ENCODE measurements at places on chromosomes 12 and 14. TPM values are rescaled to one million over a fixed set of nuclear protein-coding genes. Genes with fewer than 3 reads are reported as not detected.

GRCh38 chr14:102900631-102901571, 21.6 kb upstream of the AMN start:
- DNase-seq = no peak

DNA sequence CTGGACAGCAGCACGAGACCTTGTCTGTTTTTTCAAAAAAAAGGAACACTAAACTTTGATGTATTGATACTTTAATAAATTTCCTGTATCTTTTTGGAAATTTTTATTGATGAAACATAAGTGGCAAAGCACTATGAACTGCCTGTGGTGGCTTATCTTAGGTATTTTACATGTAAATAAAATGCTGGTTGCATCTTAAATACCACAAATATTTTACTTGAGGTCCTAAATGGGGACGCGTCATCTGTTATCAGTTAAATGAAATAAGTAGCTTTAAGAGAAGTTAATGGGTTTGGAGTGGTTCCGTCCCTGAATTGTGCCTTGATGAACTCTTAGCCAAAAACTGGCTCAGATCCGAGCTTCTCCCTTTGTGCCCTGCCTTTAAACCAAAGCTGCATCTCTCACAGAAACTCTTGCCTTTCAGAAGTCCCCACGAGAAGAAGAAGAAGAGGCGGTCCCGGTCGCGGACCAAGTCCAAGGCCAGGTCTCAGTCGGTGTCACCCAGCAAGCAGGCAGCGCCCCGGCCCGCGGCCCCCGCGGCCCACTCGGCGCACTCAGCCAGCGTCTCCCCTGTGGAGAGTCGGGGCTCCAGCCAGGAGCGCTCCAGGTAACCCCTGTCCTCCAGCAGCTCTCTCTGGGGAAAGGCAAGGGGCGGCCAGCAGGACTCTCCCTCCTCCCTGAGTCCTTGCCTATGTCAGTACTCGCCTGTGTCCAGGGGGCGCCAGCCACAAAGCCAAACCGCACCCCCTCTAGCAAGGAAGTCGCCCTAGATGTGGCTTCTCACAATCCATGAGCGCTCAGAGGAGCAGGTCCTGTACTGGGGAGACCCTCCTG, 31.2 kb upstream of the MMP17 start:
- DNase-seq = no peak

PIANP gene
- total RNA-seq = 0.44 TPM

DNA sequence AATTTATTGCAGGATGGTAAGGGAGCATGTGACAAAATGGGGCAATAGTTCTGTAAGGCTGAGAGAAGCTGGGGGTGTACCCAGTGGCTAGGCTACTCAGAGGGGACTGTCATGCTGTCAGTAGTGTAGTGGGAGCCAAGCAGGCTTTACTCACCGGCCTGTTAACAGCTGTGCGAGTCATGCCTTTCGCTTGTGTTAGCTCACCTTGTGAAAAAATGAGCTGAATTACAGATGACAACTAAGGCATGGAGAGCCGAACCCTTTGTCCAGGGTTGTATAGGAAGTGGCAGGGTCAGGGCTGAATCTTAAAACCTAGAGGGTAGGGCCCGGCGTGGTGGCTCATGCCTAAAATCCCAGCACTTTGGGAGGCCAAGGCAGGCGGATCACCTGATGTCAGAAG, 37.9 kb downstream of the SH2B3 start:
- peak; percentile 79 for DNase-seq

DNA sequence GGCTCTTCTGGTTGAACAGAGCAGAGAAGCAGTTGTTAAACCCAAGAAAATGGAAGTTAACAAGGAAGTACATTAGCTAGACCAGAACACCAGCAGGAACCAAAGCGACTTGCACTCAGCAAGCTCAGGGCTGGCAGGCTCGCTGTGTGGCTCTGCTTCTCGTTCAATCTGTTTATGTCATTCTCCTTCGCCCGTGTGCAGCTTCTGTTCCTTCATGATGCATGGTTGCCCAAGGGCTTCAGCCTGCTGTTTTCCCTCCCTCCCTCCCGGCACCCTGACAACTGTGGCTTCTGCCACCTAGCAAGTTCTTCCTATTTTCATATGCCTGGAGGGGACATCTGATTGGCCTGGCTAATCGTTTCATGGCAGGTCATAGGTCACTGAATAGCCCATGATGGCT, 25.3 kb downstream of the PIGH start:
- no peak for DNase-seq

DNA sequence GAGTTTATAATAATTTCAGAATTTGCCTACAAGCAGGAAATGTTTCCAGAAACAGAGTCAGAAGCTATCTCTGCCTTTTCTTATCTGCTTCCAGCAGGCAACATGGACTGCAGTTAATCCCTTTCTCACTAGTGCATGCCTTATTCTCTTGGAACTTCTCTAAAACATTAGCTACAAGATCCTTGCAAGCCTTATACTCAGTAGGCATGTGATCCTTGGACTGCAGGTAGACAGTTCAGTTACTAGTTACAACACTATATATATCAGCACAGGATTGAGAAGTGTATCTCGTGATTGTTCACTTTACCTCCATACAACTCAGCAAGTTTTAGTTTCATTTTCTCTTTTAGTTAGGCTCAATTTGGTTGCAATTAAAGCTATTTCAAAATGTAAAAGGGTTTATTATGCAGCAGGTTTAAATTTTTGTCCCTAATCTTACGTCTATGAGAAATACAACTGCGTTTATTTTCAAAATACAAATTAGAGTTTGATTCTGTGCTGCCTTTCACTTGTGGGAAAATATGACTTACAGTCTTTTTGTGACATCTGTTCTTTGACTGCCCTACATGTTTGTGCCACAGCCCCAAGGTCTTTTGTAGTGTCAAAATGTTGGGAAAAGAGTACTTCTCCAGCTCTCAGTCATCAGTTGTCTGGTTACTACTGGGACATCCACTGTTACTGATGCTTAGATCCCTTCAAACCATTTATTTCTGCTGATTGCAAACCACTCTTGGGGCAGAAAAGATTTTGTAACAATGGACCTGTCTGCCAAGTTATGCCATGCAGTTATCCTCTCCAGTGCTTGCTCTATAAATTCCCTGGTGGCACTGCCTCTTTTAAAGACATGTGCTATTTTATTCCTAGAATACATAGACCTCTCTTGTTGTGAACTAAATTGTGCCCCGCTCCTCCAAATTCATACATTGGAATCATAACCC, 709.0 kb upstream of the FOXG1 start:
- no peak for DNase-seq

- DNase-seq = no peak
Measured at GRCh38 chr14:55084401-55085059, 33.1 kb downstream of the MAPK1IP1L start.

DNA sequence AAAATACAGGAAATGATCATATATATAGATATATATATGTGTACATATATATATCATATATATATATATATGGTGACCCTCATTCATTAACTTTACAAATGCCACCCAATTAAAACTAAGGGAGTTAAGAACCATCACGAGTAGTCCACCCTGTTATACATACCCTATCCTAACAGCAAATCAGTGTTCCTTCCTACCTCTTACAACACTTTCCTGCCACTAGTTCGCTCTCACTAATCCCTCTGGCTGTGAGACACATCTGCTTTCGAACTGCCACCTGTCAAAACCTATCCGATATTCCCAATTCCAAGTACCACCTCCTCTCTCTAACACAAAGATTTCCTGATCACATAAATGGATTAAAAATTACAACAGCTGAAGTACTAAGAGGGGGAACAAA, 100.5 kb downstream of the EEA1 start:
- DNase-seq = no peak

DNA sequence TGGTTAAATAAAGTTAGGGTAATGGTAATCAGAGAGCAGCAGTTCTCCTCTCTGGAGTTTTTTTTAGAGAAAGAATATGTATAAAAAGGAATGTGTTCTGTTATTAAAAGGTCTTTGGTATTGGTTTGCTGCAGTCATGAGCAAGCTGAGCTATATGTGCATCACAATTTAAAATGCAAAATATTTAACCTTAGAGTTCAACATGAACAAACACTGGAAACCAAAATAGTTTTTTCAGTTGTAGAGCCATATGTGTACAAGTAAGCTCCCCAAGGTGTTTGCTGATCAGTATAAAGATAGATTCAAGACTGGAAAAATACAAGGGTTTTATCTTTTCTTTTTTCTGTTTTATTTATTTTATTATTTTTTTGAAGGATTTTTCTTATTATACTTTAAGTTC, 245.0 kb downstream of the NUBPL start:
- DNase-seq = no peak

IQSEC3 gene
- total RNA-seq = 0.17 TPM

KRT74 gene
- total RNA-seq = not detected

OR2AP1 gene
- total RNA-seq = not detected

DNA sequence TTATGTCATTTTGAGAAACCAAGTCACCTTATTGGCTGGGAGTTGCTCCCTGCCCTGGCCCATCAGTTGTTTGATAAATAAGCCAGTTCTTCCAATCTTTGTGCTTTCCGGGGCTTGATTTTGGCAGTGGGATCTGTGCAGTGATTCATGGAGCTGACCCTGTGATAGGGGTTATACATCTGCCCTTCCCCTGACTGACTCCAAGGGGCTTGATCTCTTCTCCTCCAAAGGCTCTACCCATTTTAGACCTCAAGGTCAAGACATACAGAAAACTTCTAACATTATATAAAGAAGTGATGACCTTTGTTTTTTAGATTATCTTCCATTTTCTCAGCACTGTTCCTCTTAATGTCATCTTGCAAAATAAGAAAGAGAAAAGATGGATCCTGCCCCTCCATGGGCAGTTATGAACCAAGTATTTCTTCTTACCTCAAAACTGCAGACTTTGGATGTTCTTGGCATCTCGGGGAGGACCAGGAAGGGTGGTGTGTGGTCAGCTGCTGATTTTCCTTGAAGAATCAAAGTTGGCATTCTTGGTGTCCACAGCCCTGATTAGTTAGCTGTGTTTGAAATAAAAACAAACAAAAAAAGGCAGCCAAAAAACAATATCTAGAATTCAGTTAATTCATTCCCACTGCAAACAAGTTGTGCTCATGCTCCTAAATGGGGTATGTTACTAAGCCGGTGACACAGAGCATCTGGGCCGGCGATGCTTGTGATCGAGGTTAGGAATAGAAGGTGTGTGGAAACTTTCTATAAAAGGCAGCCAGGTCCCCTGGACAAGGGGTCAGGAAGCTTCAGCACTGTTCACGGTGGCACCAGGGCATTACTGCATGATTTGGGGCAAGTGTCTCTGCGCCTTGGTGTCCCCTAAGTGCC, 120.2 kb downstream of the SAMD4A start:
- DNase-seq = no peak

RAB2B gene
- 23.6 TPM for total RNA-seq

ARHGEF25 gene
- total RNA-seq = 1.4 TPM

CFAP251 gene
- 1.3 TPM for total RNA-seq

- no peak for DNase-seq
Measured at GRCh38 chr12:116187151-116187511, 90.4 kb downstream of the MED13L start.

MMP17 gene
- 0.87 TPM for total RNA-seq

- DNase-seq = no peak
Measured at GRCh38 chr12:66066137-66066928, 64.2 kb downstream of the LLPH start.

GRCh38 chr12:16611146-16611545, 5.2 kb upstream of the LMO3 start:
- no peak for DNase-seq

GRCh38 chr12:85775091-85775490, 61.1 kb downstream of the RASSF9 start:
- DNase-seq = no peak

PSMD9 gene
- 64.1 TPM for total RNA-seq

TMEM30B gene
- 1.7 TPM for total RNA-seq

GRCh38 chr12:82359115-82359478, 768 bp downstream of the METTL25 start:
- DNase-seq = peak; percentile 13

- DNase-seq = no peak
Measured at GRCh38 chr12:51753980-51754675, 94.4 kb downstream of the FIGNL2 start.

GRCh38 chr12:70686299-70686698, 49.1 kb upstream of the PTPRB start:
- no peak for DNase-seq

GRCh38 chr12:102498471-102498870, 18.1 kb upstream of the IGF1 start:
- DNase-seq = no peak

GRCh38 chr12:110050927-110051326, 2.6 kb upstream of the C12orf76 start:
- no peak for DNase-seq

- DNase-seq = no peak
Measured at GRCh38 chr14:88188745-88189416, 134.2 kb downstream of the KCNK10 start.

DNA sequence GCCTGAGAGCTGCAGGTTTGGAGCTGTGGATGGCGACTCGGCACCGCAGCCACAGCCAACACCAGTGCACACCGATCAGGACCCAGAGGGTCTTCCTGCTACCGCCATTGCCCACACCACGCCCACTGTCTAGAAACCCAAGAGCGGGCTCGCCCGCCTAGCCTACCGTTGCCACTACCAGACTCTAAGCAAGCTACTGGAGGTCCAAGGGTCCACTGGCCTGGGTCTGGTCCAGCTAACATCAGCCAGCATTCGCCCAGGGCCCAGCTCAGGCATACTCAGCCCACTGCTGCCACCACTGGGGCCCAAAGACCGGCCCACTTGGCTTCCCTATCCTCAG, 30.5 kb upstream of the MON2 start:
- DNase-seq = no peak

- DNase-seq = no peak
Measured at GRCh38 chr12:104964856-104965205, 6.7 kb upstream of the SLC41A2 start.

WIF1 gene
- not detected for total RNA-seq

Measured in activated CD4-positive, alpha-beta memory T cell treated with anti-CD3 and anti-CD28 coated beads for 36 hours (primary cell).